Sigmoid colon (tissue), 7 donors: ENCODE measurements at places on chromosomes 13 and 19. TPM values are rescaled to one million over a fixed set of nuclear protein-coding genes. Genes with fewer than 3 reads are reported as not detected.

Gene UBE2L5
- 0.60 TPM for polyA plus RNA-seq

Gene EEF1AKMT1
- polyA plus RNA-seq, result 7.8 TPM

Gene SIGLEC12
- not detected for polyA plus RNA-seq

Gene EFNA2
- 40.6 TPM for polyA plus RNA-seq

Gene ZNF221
- polyA plus RNA-seq, result not detected

Gene ZNF845
- polyA plus RNA-seq, result 2.4 TPM

Gene CERS4
- polyA plus RNA-seq, result 18.6 TPM

Gene CBY2
- not detected for polyA plus RNA-seq

Gene ZSCAN4
- not detected for polyA plus RNA-seq

Gene CRLF1
- 0.60 TPM for polyA plus RNA-seq

Gene ATCAY
- polyA plus RNA-seq, result not detected

Gene SLITRK6
- polyA plus RNA-seq, result 0.23 TPM

Gene PSG7
- polyA plus RNA-seq, result not detected

Gene ZNF569
- polyA plus RNA-seq, result 0.46 TPM

Gene PROZ
- polyA plus RNA-seq, result not detected

Gene ATP4A
- not detected for polyA plus RNA-seq

Gene CLDN10
- not detected for polyA plus RNA-seq

DNA sequence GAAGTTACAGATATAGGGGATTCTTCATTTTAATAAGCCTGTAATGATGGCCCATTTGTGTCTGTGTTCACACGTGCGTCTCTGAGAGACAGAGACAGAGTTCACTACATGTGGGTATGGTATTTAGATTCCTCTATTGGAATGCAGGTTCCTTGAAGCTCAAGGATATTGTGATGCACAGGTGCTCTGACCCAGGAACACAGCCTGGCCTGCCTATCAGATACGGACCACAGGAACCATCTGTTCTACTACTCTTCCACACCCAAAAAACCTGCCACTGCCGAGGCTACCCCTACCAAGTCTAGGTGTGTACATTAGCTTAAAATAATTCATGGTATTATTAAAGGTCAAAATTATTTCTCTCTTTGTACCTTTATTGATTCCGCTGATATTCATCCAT is 289.2 kb downstream of the ATP8A2 start:
- no peak for DNase-seq

DNA sequence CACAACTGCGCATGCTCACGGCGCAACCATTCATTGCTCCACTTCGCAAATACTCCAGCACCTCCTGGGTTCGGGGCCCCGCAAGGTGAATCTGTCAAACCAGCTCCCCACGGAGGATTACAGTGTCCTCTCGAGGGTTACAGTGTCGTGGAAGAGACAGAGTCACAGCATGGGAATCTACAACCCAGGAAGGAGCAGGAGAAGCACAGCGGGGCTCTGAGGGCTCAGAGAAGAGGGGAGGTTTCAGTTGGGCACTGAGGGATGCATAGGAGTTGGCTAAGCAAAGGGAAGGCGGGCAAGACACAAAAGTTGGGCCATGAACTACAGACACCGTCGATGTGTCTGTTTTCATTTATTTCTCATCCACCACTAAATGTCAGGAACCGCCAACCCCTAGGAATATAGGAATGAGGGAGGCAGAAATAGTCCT is 1.0 kb upstream of the GTF2F1 start:
- DNase-seq, result no peak

- no peak for DNase-seq
Observed at GRCh38 chr13:33518452-33518851, 232.9 kb upstream of the STARD13 start.

- no peak for DNase-seq
Observed at GRCh38 chr19:736125-736524, 14.8 kb upstream of the MISP start.

- DNase-seq, result no peak
Observed at GRCh38 chr13:97108530-97108900, 113.6 kb upstream of the MBNL2 start.

GRCh38 chr19:34844277-34844676 is 71.3 kb upstream of the ZNF599 start:
- DNase-seq, result no peak

GRCh38 chr13:79423801-79424642 is 18.0 kb upstream of the RBM26 start:
- DNase-seq, result no peak

DNA sequence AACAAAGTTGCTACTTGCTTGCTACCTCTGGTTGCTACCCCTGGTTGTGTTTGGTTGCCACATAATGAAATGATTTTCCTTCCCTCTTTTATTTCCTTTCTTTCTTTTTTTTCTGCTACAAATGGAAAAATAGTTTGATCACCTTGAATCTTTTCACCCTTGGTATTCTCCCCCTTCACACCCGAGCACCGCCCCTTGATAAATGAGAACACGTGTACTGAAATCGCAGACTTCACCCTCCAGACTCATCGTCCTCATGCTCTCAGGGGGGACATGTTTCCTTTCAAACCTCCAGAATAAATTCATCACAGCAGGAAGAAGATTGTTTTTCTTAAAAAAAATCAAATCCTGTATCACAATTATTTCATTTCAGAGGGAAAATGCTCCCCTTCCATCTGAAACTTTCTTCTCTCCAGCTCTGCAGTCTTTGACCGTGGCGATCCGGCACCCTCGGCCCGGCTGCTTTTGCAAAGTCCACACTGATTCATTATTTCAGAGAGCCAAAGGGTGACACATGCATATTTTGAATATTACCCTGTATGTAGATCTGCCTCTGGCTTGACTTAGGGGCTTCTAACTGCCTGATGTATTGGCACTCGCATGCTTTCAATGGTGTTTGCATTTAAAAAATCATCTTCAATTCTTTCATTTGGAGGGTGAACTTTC is 222.6 kb upstream of the MAB21L1 start:
- peak; percentile 75 for DNase-seq

DNA sequence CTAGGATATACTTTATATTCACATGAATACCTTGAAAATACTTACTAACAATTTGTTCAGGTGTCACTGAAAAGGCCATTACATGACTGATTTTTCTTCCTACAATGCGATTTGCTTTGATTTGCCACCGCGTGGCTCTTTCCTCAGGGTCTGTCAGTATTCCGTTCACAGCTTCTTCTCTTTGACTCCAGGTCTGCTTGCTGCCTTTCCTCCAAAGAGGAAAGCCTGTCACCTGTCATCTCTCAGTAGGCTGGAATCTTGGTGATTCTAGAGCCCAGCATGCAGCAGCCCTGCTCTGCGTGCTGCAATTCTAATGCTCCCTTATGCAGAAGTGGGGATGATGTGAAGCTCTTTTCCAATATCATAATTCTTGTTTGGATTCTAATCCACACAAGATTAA is 33.6 kb upstream of the SIAH3 start:
- no peak for DNase-seq

DNA sequence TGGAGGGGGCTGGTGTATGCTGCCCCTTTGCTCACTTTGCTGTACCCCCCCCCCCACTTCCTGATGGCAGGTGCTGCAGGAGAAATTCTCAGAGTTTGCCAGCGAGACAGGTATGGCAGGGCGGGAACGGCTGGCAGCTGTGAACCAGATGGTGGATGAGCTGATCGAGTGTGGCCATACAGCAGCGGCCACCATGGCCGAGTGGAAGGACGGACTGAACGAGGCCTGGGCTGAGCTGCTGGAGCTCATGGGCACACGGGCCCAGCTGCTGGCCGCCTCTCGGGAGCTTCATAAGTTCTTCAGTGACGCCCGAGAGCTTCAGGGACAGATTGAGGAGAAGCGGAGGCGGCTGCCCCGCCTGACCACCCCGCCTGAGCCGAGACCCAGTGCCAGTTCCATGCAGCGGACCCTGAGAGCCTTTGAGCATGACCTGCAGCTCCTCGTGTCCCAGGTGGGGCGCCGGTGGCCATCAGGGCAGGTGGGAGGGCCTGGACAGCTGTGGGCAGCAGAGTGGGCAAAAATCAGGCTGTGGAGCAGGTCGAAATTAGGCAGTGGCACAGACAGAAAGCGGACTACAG is 19.6 kb upstream of the SHKBP1 start:
- DNase-seq, result no peak

DNA sequence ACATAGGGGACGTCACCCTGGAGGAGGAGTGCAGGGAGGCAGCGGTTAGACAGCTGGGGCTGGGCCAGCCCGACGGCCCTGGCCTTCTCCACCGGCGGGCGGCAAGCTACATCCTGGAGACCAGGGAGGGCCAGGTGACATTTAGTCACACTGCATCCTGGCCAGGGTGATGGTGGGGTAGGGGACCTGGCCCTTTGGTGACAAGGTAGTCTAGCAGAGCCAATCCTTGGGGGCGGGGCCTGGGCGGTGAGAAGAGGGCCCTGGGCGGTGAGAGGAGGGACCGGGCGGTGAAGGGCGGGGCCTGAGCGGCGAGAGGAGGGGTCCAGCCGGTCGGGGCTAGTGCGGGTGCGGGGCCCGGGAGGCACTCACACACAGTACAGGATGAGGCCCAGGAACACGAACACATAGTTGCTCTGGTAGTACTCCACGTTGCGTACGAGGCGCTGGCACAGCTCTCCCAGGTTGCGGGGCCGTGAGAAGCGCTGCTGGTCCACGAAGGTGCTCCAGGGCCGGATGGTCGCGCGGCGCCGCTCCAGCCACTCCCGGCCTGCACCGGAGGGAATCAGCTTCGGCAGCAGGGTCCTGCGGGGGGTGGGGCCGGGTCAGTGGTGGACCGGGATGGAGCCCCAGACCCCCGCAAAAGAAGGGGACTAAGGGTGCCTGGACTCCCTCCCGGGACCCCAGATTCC is 610 bp downstream of the RABAC1 start:
- DNase-seq, result peak; percentile 90

DNA sequence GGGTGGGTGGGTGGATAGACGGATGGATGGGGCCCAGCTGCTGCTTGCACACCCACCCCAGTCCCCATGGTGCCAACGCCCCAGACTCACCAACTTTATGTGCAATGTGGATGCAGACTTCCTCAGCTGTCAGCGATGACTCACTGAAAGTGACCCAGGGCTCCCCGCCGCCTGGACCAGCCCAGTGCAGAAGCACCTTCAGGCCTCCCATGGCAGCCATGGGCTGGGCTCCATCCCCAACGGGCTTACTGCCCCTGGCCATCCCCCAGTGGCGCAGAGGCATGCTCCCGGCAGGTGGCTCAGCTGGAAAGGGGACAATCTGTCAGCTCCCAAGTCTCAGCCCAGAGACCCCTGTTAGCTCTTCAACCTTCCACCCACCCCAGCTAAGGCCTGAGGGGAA is 2.2 kb downstream of the TYK2 start:
- no peak for DNase-seq

- no peak for DNase-seq
Observed at GRCh38 chr13:23868521-23868920, 20.7 kb downstream of the MIPEP start.

- DNase-seq, result no peak
Observed at GRCh38 chr19:47509170-47509847, 5.6 kb downstream of the NAPA start.

DNA sequence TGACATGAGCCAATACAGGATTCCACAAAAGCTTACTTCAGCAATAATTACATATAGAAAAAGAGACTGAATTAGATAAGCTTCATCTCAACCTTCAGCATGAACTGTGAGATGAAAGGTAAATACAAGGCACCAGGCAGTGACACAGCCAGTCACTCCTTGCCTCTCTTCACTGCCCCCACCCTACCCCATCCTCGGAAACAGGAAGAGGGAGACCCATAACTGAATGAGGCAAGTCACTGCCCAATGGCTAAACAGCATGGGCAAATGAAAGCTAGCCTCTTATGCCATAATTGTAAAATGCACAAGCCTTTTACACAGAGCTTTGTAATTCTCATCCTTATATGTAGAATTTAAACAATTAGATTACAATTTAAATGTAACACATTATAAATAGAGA is 1.7 kb downstream of the ZNF160 start:
- DNase-seq, result no peak

GRCh38 chr13:43994999-43995859 is 115.5 kb downstream of the LACC1 start:
- DNase-seq, result no peak

- DNase-seq, result no peak
Observed at GRCh38 chr13:101474419-101474957, 22.0 kb downstream of the ITGBL1 start.

DNA sequence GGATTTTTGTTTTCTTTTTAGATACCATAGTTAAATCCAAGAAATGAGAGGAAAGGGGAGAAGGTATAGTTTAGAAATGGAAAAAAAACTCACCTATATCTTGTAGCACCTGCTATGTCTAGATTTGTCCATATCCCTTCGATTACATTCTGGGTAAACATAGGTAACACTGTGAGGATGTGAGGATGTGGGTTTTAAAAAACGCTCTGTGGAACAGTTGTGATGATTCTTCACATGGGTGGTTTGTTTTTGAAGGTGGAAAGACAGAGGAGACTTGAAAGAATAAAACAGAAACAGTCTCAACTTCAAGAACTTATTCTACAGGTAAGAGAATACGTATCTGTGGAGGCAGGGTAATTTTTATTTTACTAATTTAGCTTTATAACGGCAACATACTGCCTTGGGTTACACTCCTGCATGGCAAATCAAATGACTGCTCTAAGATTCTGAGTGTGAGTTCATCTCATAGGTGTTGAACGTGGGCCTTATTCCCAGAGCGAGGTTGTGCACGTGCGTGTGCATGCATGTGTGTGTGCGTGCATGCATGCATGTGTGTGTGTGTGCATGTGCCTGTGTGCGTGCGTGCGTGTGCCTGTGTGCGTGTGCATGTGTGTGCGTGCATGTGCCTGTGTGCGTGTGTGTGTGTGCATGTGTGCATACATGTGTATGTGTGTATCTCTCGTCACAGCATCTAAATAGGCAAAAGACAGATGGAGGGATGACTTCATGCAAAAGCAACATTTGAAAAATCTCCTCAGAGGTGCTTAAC is 23.5 kb downstream of the ATP4B start:
- DNase-seq, result peak; percentile 14

GRCh38 chr13:103371271-103371670 is 305.1 kb upstream of the SLC10A2 start:
- DNase-seq, result no peak

- no peak for DNase-seq
Observed at GRCh38 chr19:14818588-14818987, 16.4 kb downstream of the OR7A5 start.

- peak; percentile 68 for DNase-seq
Observed at GRCh38 chr13:41312176-41312500, 1.1 kb downstream of the NAA16 start.

GRCh38 chr13:58119804-58120203 is 488.3 kb downstream of the PCDH17 start:
- no peak for DNase-seq
